ENCODE measurements at places on chromosomes 5 and 9.
A peak's percentile ranks its signal among the peaks of the same experiment; 100 is the strongest.

DNA sequence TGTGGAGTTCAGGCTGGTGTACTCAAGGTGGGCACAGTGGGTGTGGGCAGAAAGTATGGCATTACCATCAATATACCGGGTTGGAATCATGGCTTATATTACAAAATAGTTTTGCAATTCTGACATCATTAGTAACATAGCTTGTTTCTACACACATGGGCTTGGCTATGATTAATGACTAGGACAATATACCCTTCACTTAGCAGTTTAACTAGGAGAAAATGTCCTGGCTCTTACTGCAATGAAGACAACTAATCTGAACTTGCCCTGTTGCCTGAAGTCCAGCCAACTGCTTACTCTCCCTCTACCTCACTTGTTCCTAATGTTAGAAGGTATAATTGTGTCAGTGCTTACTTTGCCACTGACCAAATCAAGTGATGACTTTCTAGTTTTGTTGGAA, 612.5 kb downstream of the EFNA5 start:
- DNase-seq: no peak

DNA sequence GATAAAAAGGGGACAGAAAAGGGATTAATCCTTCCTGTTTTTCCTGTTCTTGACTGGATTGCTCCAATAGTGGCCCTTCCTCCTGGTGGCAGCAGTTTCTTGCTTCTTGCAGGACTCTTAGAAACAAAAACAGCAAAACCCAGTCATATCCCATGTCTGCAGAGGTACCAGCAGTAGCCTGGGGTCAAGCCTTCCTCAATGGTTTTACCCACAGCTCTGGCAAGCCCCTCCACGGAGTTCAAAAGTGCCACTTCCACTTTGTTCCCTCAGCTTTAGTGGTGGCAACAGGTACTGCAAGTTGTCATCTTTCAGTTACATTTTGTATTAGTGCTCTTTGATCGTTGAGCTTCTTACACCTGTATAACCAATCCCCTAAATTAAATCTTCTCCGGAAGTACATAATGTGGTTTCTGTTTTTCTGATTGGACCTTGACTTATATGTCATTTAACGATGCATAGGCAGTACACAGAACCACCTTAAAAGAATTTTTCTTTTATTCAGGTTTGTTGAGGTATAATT, 8.7 kb upstream of the RANBP6 start:
- peak; percentile 64 for DNase-seq

DNA sequence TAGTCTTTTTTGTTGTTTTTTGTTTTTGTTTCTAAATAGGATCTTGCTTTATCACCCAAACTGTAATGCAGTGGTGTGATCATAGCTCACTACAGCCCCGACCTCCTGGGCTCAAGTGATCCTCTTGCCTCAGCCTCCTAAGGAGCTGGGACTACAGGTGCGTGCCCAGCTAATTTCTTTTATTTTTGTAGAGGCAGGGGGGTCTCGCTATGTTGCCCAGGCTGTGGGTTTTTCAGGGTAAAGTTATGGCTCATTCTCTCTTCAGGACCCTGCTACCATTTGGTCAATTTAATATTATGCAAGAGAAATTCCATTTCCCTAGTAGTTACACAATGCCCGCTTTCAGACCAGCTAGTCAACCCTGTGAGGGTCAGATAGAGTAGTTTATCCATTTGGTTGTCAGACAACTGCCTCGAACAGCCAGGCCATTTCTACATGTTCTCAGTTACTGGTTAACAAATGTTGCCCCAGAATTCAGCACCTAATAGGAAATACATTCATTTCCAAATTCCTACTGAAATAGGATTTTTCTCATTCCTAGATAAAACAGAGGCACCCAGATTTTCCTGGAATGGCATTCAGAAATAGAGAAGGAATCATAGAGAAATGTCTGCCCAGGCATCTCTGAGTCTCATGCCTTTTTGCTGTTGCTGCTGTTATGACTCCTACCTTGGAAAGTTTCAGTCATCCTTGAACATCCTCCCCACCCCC, 6.4 kb upstream of the GLIS3 start:
- DNase-seq: no peak

DNA sequence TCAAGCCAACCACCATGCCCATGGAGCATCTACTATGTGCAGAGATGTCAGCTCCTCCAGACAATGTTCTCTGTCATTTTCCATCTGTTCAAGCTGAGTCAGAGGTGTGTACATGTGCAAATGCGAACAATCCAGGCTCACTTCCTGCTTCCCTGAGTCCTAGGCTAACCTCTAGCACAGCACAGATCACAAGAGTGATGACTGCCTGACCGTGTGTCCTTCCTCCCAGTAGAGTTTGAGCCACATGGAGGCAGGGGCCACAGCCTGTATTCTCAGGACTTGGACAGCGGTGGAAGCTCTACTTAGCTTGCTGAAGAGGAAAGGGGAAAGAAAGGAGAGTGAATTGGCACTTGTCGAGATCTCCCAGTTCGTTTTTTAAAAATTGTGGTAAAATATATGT, 87.2 kb downstream of the KCNIP1 start:
- no peak for DNase-seq

DNA sequence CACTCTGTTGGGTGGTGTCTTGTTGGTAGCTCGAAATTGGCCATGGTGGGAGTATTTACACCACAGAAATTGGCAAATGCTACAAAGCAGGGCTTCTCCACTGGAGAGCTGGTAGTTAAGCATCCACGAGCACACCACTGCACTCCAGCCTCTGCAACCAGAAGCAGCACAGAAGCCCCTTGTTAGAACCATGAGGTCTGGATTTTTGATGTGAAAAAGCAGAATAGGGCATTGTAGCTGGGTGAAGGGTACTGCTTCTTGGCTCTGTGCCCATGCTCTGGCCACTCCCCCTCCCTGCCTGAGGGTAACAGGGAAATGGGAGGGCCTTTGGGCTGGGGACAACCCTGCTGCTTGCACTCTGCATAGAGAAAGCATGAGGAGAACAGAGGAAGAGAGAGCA, 81.2 kb upstream of the UBTD2 start:
- DNase-seq: peak; percentile 11

GRCh38 chr5:142544946-142545649, 140.8 kb downstream of the FGF1 start:
- no peak for DNase-seq

DNA sequence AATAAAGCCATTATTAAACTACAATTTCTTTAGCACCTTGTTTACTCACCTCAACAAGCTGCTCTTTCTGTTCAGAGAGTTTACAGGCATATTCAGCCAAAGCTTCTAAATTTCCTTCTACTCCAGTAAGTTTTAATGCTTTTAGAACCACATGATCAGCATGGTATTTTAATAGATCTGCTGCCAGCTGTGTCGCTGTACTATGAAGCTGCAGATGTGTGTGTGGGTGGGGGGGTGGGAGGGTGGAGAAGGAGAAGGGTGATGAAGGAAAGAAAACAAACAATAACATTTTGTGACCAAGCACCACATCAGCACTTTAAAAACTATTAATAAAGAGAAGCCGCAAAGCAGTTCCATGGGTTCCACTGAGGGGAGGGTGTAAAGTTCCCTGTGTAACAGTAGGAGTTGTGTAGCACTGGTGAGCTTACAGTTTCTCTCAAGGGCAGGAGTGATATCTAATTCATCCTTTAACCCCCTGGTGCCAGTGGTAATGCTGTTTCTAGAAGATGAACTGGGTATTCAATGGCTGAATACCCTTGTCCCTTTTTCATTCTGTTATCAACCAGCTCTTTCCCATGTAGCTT, 38.5 kb downstream of the ABITRAM start:
- no peak for DNase-seq

- DNase-seq: no peak
Measured at GRCh38 chr9:86846656-86847055, 100.7 kb downstream of the GAS1 start.

DNA sequence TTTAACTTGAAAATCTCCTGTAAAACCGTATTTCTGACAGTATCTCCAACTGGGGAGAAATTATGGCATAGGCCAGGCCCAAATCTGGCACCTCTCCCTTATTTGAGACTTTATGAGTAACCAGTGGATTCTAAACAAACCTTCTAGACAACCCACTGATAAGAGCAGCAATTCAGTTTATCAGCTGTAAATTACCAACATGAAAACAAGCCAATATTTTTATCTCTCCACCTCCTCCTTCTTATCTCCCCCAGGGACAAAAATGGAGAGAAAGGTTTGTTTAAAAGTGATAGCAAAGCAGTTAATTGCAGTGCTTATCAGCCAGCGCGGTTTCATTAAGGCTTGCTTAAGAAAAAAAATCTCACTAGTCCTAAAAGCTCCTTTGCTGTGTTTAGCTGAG, 53.8 kb downstream of the KCNV2 start:
- peak; percentile 69 for DNase-seq

GRCh38 chr5:44935871-44936270, 127.1 kb downstream of the MRPS30 start:
- DNase-seq: no peak

DNA sequence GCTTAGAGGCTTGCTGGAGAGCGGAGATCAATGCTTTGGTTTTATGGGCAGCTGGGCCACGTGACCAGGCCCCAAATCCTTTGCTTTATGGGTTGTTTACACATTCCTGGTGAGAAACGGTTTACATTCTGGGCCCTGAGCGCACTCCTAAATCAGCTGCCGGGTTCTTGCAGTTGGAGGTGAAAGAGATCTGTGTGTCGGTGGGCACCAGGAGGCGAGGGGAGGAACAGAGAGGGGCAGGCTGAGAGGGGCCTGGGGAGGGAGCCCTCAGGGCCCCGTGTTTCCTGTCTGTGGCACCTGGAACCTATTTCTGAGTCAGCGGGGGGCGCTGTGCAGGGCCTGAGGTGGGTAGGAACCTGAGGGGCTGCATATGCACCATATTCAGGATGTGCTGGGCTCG, 63.5 kb upstream of the HAND1 start:
- DNase-seq: no peak

- DNase-seq: no peak
Measured at GRCh38 chr5:80217667-80218066, 38.2 kb downstream of the SERINC5 start.

DNA sequence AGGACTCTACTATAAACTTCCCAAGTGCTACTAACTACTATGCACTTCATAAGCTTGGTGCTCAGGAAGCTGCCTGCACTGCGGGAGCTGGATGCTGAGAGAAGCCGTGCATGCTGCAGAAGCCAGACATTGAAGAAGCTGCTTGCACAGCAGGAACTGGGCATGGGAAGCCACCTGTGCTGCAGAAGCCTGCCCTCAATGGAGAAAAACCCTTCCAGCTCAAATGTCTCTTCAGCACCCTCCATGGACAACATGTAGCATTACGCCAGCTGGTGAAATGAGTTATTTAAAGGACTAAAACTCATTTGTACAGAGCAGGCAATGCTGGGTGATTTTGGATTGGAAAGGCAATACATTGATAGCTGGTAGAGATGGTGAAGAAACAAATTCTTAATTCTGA, 247.2 kb downstream of the KIF4B start:
- peak; percentile 39 for DNase-seq

DNA sequence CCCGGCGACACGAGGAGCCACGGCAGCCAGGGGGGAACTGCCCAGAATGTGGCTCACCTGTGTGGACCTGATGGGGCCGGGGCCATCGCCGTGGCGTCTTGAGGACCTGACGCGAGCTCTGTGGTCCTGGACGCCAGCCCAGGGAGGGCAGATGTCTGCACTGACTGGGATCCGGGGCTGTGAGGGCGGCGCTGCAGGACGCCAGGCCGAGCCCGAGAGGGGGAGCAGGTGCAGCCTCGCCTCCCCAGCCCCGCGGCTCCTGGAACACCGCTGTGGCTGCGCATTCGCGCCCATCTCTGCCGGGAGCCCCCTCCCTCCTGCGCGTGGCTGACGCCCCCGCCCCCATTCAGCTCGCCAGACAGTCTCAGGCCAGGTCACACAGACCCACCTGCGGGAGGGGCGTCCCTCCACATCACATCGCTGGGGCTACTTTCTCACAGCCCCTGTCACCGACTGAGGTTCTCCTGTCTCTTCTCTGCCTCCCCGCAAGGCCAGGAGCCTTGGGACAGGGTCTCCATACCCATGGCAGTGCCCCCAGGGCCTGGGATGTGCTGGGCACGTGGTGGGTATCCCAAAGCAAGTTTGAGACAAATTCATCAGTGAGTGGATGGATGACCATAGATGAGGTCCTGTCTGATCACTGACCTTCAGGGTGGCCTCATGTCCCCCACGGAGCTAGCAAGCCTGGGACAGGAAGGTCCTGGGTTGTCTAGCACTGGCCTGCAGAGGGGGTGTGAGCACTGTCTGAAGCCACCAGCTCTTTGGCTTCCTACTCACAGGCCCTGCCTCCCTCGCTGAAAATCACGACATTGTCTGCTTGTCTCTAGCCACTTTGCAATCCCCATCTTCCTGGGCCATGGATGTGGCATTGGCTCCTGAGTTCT, 47.3 kb downstream of the RASGEF1C start:
- no peak for DNase-seq

DNA sequence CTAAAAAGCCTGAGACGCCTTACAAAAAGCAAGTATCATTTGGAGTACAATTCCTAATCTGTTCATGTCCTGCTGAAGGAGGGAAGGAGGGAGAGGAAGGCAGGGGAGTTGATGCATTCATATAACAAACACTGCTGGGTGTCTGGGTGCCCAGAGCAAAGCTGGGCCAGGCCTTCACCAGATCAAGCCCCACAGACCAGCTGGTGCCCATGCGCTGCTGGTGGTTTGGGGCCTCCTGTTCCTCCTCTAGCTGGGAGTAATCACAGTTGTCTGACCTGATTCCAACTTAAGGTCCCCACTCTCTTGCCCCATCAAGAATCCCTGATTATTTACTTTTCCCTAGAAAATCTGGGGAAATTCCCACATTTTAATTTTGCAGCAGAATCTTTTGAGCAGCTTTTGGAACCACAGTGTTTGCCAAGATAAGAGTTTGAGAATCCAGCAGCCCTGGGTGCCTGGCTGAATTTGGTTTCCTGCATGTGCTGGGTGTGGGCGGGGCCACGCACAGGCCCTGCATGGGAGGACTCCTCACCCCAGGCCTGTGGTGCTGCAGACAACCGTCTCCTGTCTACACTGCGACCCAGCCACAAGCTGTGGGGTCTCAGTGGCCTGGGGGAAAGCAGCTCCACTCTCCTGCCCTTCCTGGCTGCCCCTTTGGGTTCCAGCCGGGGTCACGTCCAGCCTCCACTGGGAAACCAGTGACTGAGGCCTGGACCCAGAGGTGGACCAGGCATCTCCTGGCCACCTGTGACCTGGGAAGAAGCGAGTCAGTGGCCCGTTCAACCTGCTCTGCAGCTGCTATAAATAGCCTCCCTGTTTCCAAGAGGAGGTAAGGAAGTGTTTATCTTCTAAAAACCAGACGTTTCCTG, 47.5 kb downstream of the NEURL1B start:
- DNase-seq: peak; percentile 67

DNA sequence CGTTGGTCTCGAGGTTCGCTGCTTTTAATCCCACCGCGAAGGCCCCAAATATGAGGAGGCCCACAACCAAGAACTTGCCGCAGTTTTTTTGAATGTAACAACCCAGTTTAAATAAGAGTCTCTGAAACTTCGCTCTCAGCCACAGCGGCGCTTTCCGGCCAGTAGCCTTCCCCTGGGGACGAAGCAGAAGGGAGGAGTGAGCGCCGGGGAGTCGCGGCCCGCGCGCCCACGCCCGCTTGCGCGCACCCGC, 10.4 kb downstream of the PTCH1 start:
- peak; percentile 30 for DNase-seq

DNA sequence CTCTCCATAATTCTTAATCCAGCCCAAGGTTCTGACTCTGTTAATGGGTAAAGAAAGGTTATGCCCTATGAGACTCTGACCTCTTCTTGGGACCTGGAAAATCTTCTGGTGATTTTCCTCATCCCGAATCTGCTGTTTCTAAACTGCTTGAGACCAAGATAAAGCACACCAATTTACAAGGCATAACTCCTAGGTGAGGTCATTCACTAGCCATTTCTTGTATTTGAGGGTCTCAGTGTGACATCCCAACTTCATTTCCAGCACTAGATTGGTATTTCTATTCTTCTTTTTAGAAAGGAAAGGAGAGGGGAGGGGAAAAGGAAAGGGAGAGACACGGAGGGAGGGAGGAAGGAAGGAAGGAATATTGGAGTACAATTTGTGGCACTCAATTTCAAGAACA, 51.6 kb downstream of the SLC1A1 start:
- DNase-seq: no peak
